Heart left ventricle (tissue), 16 donors: ENCODE measurements at places on chromosomes 5 and 9.
A peak's percentile ranks its signal among the peaks of the same experiment; 100 is the strongest.

DNA sequence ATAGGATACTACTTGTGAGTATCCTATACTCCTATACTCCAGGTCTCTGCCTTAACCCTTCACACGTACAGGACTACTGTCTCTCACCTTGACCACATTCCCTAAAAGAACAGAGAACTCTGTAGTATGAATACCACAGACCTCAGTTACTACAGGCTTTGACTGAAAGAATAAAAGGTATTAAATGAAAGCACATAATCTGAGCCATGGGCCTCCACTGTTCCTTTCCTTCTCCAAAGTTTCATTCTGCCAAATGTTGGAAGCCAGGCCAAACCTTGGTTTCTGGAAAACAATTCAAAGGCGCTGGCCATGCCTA, 191.5 kb downstream of the TSSK1B start:
- no peak for DNase-seq

DNA sequence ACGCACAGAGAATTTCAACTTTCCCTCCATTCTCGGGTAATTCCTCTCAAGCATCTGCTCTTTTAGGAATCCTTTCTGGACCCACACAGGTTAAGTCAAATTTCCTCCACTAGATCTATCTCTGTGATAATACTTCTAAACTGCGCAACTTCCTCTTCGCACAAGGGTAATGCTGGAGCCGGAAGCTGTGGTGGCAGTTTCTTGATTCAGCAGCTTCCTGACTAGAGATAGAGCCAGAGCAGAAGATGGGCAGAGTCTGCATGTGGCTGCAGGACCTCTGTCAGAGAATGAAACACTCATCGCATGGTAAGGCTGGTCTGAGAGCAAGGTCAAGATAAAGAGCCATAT, 11.1 kb upstream of the CDC42SE2 start:
- DNase-seq: peak; percentile 58

DNA sequence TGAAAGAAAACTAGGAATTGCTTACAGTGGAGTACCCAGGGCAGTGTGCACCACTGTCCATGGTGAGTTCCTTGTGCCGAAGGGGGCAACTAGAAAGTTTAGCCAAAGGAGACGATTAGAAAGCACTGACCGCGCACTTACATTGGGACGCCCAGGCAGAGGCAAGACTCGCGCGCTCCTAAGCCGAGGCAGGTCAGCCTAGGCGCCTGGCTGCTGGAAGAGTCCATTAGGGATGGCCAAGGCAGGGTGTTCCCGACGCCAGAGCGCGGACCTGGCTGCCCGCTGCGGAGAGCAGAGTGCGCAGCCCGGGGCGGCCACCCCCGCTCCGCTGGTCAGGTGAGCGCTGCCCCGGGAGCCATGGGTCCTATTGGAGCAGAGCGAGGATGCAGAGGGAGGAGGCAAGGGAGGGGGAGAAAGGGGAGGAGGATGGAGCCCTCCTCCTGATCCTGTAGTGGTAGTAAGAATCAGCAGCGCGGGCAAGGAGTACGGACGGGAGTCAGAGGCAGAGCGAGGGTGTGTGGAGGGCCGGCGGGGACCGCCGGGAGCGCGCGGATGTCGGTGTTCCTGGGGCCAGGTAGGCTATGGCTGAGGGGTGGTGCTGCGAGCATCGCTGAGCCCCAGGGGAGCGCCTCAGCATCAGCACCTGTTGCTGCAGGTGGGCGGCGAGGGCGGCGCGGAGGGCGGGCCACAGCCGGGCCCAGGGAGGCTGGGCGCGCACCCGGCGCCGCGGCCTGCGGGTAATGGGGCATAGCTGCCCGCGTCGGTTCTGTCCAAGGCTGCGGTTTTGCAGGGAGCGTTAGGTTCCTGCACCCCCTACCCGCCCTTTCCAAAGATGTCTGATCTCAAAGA, at the start of gene ADGRV1:
TSS of gene ADGRV1 (plus strand) at position 454 of the 849 bp plus-strand sequence. CDS start at position 553, 99 bp downstream.
- DNase-seq: peak; percentile 29

DNA sequence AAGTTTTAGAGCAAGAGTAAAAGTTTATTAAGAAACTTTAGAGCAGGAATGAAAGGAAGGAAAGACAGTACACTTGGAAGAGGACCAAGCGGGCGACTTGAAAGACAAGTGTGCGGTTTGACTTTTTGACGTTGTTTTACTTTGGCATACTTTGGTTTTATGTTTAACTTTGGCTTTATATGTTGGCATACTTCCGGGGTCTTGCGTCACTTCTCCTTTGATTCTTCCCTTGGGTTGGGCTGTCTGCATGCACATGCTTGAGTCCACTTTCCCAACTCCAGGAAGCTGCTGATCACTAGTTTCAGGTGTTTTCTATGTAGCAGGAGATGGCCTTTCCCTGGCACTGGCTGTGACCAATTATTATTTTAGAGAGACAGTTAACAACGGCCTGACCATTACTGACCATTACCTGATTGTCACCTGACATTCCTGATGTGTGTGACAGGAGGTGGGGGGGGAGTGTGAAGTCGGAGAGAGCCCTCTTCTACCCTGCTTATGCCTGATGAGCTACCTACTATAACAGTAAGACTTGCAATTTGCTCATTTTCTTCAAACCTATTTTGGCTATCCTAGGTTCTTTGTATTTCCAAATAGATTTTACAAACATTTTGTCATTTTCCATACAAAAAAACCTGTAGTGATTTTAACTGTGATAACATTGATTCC, 45.5 kb downstream of the TNFSF8 start:
- DNase-seq: no peak

GRCh38 chr5:132729896-132730295, 7.5 kb downstream of the KIF3A start:
- DNase-seq: no peak

GRCh38 chr5:159786901-159787691, 129.2 kb upstream of the ADRA1B start:
- no peak for DNase-seq

DNA sequence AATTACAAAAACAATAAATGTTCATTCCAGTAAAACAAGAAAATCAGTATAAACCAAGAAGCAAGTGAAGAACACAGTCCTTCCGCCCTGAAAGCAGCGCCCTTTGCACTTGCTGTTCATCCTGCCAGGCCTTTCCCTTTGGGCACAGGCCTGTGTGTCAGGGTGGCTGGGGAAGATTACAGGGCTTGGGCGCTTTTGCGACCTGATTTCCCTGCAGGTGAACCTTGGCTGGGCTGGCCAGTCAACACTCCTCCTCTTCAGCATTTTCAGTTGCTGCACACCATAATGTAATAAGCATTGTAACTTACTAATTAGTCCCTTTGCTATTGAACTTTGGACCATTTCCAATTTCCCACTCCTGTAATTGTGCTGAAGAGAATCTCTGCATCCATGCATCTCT, 38.6 kb upstream of the TDRD7 start:
- DNase-seq: no peak
